ENCODE measurements at places on chromosomes 5 and 9.

- DNase-seq, result no peak
Measured at GRCh38 chr5:157845914-157846598, 12.9 kb downstream of the CLINT1 start.

DNA sequence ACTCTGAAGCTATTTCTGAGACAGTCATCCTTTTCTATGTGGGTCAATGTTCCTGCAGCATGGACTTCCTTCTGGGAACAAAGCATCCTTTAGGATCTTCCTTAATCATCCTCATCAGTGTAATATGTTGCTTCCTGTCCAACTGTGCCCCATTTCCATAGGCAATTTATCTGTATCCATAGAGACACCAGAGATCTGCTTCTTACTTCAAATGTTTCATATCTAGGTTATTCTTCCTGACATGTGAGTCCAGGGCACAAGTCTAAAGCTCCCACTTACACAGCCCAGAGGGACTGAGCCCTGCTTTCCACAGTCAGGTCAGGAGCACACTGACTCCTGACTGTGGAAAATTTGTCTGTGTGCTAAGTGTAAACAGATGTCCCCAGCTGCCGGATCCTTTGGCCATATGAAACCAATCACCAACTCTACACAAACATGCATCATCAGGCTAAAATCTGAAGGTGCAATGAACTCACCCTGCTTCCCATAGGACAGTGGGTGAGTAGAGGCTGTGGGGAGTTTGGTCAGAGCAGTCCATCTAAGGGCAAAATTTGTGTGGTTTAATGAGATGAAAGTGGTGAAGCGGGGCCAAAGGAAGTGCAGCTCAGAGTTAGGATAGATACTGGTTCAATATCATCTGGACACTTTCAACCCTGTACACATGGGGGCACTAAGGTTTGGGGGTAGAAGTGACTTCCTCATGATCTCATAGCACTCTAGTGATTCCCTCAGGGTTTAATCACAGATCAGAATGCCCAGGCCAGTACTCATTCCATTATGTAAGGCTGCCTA lies 85.2 kb upstream of the TNC start:
- peak; percentile 26 for DNase-seq

DNA sequence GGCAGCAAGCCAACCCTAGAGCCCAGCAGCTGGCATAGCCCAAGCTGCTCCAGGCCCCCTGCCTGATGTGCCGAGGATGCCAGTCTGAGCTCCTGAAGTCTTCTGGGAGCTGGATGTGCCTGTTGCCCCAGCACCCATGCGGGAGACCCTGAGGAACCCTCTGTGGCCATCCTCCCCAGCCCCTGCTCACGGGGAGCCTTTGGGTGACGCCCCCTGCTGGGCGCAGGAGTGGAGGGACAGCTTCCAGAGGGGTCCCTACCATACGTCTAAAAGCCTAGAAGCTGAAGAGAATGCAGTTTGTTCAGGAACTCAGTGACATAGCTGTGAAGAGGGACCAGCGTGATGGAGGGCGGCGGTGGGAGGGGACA lies 33.1 kb upstream of the MVB12B start:
- DNase-seq, result no peak

DNA sequence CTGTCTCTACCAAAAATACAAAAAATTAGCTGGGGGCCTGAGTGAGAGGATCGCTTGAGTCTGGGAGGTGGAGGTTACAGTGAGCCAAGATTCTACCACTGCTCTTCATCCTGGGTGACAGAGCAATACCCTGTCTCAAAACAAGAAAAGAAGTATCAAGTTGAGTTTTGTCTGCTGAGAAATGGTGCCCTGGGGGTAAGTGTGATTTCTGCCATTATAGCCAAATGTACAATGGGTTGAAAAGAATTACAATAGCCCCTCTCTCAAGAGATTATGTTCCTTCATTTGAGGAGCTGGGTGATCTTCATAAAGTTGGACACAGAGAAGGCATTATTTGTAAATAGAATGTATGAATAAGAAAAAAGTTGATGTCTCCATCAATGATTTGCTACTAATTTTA lies 189.4 kb downstream of the GOLPH3 start:
- no peak for DNase-seq

DNA sequence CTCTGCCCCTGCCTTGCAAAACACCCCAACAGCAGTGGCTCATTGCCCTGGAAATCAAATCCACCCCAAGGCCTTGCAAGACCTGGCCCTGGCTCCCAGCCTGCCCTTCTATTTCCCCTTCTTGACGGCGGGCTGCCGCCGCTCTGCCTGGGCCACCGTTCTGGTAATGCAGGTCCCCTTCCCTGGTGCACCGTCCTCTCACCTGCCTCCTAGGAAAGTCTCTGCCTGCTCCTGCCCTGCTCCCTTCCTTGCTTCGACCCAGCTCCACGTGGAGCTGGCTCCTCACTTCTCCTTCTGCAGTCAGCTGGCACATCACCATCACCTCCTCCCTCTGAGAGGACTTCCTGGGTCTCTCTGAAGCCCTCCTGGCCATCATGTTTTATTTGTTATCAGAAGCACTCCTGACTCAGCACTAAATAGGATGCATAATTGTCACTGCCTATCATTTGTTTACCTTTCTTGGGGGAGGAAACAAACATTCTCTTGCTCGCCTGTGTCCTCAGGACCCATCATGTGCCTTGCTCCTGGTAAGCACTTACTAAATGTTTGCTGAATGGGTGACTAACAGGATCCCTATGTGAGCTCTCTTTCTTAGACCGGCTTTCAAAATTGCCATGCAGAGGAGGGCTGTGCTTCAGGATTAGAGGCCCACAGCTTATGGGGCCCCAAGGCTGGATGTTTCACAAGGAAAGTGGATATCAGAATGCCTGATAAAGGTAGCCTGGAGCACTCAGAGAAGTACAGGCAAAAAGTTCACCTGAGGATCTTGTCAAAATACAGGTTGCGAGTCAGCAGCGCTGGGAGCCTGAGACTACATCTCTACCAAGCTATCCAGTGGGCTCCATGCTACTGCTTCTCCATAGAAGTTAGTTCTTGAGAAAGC lies 19.6 kb upstream of the C5orf47 start:
- DNase-seq, result no peak

DNA sequence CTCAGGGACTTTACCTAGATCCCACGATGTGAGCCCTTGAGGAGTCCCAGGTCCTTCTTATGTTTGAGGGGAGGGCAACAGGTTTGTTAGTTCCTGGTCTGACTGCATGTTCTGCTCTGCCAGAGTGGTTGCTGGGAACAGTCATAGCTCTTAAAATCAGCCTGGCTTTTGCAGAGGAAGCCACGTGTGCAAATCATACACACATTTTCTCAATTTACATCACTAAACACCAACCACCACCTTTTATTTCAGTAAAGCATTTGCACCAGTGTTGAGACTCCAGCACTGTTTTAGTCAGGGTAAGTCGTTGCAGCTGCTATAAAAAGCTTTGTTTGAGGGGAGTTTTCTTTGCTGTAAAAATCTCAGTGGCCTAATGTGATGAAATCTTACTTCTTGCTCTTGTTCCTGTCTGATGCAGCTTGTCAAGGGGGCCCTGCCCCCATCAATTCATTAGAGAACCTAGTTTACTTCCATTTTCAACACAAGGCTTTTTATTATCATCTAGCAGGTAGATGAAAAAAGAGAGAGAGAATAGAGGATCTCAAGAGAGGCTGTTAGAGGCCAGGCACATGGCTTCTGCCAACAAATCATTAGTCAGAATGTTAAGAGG lies 70.3 kb upstream of the VCAN start:
- DNase-seq, result no peak

GRCh38 chr5:142600092-142600491 lies 85.8 kb downstream of the FGF1 start:
- no peak for DNase-seq

DNA sequence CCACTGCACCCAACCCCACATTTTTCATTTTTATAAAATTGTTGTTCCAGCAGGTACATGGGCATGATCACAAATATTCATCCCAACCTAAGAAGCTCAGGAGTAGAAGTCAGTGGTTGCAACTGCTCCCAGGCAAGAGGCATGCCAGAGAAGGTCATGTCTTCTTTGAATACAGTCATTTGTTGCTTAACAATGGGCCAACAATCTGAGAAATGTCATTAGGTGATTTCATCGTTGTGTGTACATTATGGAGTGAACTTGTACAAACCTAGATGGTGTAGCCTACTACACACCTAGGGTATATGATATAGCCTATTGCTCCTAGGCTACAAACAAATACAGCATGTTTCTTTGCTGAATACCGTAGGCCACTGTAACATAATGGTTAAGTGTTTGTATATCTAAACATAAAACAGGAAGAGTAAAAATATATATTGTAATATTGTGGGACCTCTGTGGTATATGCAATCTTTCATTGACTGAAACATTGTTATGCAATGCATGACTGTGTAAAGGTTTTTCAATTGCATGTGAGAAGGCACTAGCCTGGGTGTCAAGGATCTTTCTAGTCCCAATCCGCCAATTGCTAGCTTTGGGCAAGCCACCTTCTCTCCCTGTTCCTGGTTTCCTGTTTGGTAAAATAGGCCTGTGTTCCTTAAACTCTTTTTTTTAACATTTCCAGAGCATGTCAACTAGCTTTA lies 27.6 kb downstream of the ATP10B start:
- DNase-seq, result no peak

DNA sequence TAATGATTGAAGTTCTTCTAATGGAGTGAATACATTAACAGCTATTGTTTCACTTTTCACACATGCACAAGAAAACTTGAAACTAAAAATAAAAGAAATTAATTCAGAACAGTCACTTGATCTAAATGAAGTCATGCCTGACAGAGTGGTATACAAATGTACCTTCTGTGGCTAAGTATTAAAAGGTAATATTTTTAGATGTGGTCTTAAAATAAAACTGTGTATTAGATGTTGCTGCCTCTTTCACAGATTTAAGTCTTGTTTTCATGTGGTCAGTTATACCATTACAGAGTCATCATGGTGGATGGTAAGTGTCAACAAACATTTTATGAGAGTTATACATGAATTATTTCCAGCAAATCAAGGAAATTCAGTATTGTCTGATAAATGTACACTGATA lies 47.0 kb downstream of the KIAA0825 start:
- DNase-seq, result no peak

DNA sequence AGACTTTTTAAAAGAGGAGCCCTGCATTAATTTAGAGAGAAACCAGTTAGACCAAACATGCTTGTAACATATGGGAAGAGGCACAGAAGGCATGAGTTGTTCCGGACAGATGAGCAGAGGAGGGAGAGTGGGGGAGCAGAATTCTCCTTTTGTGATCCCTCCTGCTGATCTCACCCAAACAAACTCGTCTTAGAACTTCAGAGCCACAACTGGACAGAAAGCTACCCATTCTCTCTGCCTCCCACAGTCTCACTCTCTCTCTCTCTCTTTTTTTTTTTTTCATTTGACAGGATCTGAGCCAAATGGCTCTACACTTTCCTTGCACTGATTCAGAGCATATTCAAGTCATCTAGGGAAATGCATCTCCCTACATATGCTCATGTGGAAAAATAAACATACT lies 196.0 kb upstream of the PAPPA start:
- no peak for DNase-seq

DNA sequence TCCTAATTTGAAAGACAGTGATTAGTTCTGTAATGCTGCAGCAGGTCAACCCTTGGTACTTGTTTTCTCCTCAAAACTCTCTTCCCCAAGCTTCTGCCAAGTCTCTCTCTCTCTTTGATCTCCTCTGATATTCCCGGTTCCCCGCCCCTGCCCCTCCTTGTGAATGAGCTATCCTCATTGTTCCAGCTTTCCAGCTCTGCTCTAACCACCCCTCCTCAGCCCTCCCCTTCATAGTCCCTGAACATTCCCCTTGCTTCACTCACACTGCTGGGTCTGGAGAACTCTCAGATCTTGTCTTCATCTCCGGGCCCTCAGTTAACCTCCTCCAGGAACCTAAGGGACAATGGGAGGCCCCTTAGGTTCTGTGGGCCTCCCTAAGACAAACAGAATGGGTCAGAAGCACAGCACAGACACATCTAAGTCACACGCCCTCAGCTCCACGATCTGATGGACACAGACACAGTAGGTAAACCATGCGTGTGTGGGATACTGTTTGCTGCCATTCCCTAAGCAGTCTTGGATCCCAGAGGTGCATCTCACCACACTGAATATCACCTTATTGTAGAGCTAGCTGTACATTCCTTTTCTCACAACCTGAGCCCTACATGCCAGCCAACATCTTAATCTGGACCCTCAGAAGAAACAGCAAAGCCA lies 17.4 kb upstream of the LARP1 start:
- no peak for DNase-seq

GRCh38 chr9:98201102-98201501 lies 8.7 kb upstream of the CORO2A start:
- no peak for DNase-seq

DNA sequence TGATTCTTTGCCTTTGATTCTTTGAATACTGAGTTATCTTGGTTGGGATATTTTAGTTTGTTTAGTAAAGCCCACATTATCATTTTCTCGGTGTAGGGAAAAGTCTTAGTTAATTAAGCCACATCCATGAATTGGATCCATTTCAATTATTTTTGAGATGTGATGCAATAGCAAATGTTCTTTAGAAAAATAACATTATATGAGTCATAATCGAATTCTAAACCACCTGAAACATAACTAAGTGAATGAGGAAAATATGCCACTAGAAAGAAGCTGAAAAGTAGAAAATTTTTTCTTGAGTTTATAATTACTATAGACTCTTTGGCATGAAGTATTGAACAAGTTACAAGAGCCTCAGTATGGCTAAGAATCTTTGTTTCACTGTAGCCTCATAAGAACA lies 17.5 kb upstream of the CCDC192 start:
- DNase-seq, result no peak

DNA sequence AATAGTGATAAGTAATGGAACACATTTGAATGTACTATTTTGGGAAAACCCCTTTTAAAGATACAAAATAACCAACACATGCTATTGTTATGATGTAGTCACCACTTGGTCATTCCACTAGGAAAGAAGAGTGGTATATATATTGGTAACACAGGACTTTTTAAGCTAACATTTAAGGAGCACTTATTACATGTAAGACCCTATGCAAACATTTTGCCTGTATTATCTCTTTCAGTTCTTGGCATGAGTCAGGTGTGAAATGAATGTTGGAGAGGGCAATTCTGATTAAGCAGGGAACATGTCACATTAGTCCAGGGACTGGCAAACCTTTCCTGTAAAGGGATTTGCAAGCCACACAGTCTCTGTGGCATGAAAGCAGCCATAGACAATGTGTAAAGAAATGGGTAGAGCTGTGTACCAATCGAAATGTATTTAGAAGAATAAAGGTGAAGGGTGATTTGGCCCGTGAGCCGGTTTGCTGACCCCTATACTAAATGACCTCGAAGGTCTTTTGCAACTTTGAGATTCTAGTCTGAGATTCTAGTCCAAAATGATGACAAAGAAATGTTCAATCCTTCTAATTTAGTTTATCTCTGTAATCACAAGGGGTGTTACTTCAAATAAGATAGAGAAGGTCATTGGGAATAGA lies 15.3 kb downstream of the ABLIM3 start:
- DNase-seq, result no peak

GRCh38 chr5:51468196-51468595 lies 84.9 kb downstream of the ISL1 start:
- no peak for DNase-seq

All from heart right ventricle (tissue), 16 donors.